ENCODE measurements at places on chromosomes 6 and 20. TPM values are rescaled to one million over a fixed set of nuclear protein-coding genes. Genes with fewer than 3 reads are reported as not detected.
A peak's percentile ranks its signal among the peaks of the same experiment; 100 is the strongest.

- H3K27me3 ChIP-seq: no peaks in the 10 kb centered on the region
- H3K4me3 ChIP-seq: no peak overlapping the region
- H3K36me3 ChIP-seq: no peaks in the 10 kb centered on the region
- peaks cover 54% of the 10 kb centered on the region for H3K4me1 ChIP-seq
- peak overlapping the region; percentile 86 for H3K27ac ChIP-seq
Measured at GRCh38 chr6:37242429-37243052, 15.0 kb upstream of the TBC1D22B start.

GRCh38 chr20:40680161-40680959 is 8.7 kb downstream of the MAFB start:
- H3K27me3 ChIP-seq: peaks cover 8% of the 10 kb centered on the region
- peaks cover 67% of the 10 kb centered on the region for H3K4me1 ChIP-seq
- H3K36me3 ChIP-seq: peaks cover 4% of the 10 kb centered on the region
- no peak overlapping the region for H3K27ac ChIP-seq
- no peak overlapping the region for H3K4me3 ChIP-seq
- DNase-seq: no peak

- no peaks in the 10 kb centered on the region for H3K27me3 ChIP-seq
- H3K27ac ChIP-seq: no peak overlapping the region
- H3K4me1 ChIP-seq: no peaks in the 10 kb centered on the region
- no peak for DNase-seq
Measured at GRCh38 chr6:5234874-5235273, 25.9 kb downstream of the LYRM4 start.

DNA sequence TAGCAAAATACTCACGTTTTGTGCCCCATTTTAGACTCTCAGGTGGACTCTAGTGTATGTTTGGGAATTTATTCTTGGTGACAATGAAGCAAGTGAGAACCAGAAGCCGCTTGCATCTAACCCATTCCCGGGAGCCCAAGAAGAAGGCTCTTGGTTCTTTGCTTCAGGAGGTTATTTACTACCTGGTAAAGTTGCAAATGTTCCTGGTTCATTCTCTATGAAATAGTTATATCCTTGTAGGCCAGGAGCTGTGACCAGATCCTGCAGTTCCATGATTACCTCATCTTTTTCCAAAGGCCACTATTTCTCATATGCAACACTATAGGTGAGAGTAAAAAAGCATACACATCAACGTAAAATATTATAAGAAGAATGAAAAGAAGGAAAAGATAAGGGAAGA is 60.9 kb upstream of the FABP7 start:
- H3K27ac ChIP-seq: no peak overlapping the region
- no peaks in the 10 kb centered on the region for H3K4me1 ChIP-seq
- no peaks in the 10 kb centered on the region for H3K27me3 ChIP-seq
- no peaks in the 10 kb centered on the region for H3K36me3 ChIP-seq

- H3K36me3 ChIP-seq: no peaks in the 10 kb centered on the region
- H3K27me3 ChIP-seq: peaks cover 28% of the 10 kb centered on the region
- no peak for DNase-seq
- peaks cover 4% of the 10 kb centered on the region for H3K4me1 ChIP-seq
- H3K27ac ChIP-seq: no peak overlapping the region
Measured at GRCh38 chr20:32582659-32583580, 2.2 kb downstream of the NOL4L start.

DNA sequence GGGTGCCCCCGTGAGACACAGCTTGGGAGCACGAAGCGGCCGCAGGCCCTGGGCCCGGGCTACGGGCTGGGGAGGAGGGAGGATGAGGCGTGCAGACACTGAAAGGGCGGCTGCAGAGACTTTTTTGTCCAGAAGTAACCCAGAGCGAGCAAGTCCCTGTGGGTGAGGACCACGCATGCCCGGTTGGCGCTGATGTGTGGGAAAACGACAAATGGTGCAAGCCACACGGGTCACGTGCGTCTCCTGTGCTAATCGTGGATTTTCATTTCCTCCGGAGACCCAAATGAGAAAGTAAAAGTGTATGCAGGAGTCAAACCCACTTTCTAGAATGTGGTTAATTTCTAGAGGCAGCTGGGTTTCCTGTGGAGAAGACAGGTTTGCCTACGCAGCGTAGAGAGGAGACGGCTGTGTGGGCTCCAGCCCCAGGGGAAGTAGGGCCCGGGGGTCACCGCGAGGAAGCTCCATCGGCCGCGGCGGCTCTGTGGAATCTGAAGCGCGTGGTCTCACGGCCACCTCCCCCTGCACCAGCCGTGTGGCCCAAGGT is 19.0 kb downstream of the DLL1 start:
- H3K4me1 ChIP-seq: peaks cover 15% of the 10 kb centered on the region
- no peaks in the 10 kb centered on the region for H3K36me3 ChIP-seq
- peak overlapping the region; percentile 41 for H3K4me3 ChIP-seq
- peak overlapping the region; percentile 41 for H3K27ac ChIP-seq
- H3K27me3 ChIP-seq: peaks cover 5% of the 10 kb centered on the region
- peak; percentile 84 for DNase-seq

GRCh38 chr20:59800309-59800708 is 133.1 kb downstream of the SYCP2 start:
- no peak for DNase-seq
- H3K4me1 ChIP-seq: no peaks in the 10 kb centered on the region
- H3K27ac ChIP-seq: no peak overlapping the region
- H3K27me3 ChIP-seq: no peaks in the 10 kb centered on the region
- H3K36me3 ChIP-seq: no peaks in the 10 kb centered on the region
- H3K4me3 ChIP-seq: no peak overlapping the region

DNA sequence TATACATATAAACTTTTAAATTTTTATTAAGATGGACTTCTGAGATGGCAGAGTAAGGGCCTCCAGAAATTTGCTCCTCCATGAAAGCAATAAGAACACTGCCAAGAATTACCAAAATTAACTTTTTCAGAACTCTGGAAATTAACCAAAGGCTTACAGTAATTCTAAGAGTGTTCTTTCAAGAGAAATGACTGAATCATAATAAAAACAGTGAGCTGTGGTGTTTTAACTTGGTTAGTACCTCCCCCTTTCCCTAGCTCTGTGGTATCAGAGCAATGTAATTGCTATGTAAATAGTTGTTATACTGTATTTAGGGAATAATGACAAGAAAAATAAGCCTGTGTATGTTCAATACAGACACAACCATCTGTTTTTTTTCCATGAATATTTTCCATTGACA is 19.0 kb downstream of the HECA start:
- H3K4me1 ChIP-seq: peaks cover 44% of the 10 kb centered on the region
- no peak overlapping the region for H3K4me3 ChIP-seq

- no peak overlapping the region for H3K27ac ChIP-seq
- no peak overlapping the region for H3K4me3 ChIP-seq
- no peaks in the 10 kb centered on the region for H3K4me1 ChIP-seq
- DNase-seq: no peak
- no peaks in the 10 kb centered on the region for H3K27me3 ChIP-seq
Measured at GRCh38 chr6:67880939-67881705, 754.0 kb upstream of the ADGRB3 start.

- H3K4me1 ChIP-seq: no peaks in the 10 kb centered on the region
- H3K36me3 ChIP-seq: no peaks in the 10 kb centered on the region
- H3K27ac ChIP-seq: peak overlapping the region; percentile 32
Measured at GRCh38 chr6:146770275-146770964, 171.6 kb downstream of the ADGB start.

DNA sequence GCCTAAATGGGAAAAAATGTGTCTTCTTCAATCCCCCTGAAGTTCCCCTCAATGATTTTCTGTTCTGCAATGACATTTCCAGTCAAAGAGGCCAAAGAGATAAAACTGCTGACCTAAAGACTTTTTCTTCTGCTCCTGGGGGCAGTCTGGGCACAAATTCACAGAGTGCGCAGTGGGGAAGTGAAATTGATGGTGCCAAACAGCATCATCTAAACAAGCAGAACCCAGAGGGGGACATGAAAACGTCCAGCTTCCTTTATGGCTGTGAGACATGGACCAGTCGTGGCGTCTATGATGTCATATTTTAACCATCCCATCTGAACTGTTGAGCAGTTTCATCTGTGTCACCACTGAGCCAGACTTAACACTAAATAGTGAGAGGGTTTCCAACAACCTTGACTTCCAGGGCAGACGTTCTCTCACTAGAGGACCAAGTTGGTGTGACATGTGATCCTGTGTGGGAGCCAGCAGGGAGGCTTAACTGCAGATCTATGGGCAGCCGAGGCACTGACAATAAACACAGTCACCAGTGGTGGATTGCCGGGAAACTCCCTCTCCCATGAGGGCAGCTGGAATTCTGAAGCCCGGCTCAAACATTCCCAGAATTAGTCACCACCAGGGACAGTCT is 12.4 kb downstream of the SCML4 start:
- H3K4me1 ChIP-seq: no peaks in the 10 kb centered on the region
- H3K27ac ChIP-seq: no peak overlapping the region
- DNase-seq: no peak
- no peaks in the 10 kb centered on the region for H3K27me3 ChIP-seq
- H3K4me3 ChIP-seq: no peak overlapping the region
- H3K36me3 ChIP-seq: no peaks in the 10 kb centered on the region

DNA sequence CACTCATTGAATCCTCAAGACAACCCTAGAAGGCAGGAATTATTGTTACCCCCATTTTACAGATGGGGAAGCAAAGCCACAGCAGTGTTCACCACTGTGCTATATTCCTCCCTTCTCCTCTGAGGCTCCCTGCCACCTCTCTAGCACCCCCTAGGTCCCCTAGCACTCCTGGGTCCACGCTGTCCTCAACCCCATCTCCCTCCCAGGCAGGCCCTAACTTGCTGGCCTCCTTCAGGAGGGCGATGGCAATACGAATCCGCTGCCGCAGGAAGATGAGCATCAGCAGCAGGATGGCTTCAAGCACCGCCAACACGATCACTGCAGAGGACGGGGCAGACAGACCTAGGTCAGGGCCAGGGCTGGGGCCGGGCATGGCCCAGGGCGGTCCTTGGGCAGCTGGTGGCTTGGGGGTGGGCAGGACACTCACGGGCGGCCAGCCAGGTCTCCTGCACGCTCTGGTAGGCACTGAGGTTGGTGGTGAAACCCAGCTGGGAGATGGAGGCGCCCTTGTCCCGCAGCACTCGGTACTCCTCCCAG is 7.8 kb upstream of the NEU1 start:
- H3K4me3 ChIP-seq: no peak overlapping the region
- DNase-seq: no peak
- peaks cover 3% of the 10 kb centered on the region for H3K36me3 ChIP-seq
- H3K27ac ChIP-seq: no peak overlapping the region
- no peaks in the 10 kb centered on the region for H3K27me3 ChIP-seq

DNA sequence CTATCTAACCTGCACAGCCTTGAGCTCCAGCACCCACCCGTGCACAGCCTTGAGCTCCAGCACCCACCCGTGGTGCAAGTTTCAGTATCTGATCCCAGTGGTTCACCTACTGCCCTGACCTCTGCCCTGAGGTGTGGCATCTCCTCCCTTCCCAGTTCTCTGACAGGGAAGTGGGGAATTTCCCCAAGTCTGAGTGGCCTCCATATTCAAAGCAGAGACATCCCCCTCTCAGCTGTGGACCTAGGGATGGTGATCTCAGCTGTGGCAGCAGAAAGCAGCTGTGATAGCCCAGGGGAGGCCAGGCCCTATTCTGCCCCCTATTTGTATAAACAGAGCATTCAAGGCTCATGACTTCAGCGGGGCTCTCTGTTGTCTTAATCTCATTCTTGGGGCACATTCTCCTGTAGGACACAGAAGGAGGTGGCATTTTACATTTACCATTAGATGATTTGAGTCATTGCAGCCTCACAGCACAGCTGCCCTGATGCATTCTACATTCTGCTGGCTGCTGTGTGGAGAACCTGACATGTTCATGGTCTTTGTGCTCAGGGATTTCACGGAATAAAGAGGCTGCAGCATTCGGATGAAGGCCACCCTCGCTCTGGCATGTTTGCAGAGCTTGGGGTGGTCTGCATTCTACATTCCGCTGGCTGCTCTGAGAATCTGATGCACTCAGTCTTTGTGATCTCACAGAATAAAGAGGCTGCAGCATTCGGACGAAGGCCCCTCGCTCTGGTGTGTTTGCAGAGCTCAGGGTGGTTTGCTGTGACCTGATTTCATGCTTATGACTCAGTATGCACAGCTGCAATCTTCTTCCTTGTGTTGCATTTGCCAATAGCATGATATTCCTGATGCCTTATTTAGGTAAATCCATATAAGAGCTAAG is 16.9 kb downstream of the GPR31 start:
- no peak overlapping the region for H3K27ac ChIP-seq
- no peaks in the 10 kb centered on the region for H3K36me3 ChIP-seq
- H3K4me1 ChIP-seq: no peaks in the 10 kb centered on the region
- no peak overlapping the region for H3K4me3 ChIP-seq

- H3K27ac ChIP-seq: peak within 1 kb of the TSS; percentile 97
- H3K36me3 ChIP-seq: no peaks in the 10 kb centered on the region
- H3K4me3 ChIP-seq: peak within 1 kb of the TSS; percentile 74
- DNase-seq: peak; percentile 95
- H3K4me1 ChIP-seq: peaks cover 42% of the 10 kb centered on the region
- H3K27me3 ChIP-seq: peaks cover 3% of the 10 kb centered on the region
Measured at GRCh38 chr20:37527638-37528445, at the start of gene BLCAP. TSS of gene BLCAP (minus strand) at chr20:37527876. CDS start at chr20:37519174, 8,702 bp downstream.

- peaks cover 81% of the 10 kb centered on the region for H3K4me1 ChIP-seq
- H3K36me3 ChIP-seq: no peaks in the 10 kb centered on the region
- DNase-seq: no peak
- H3K27me3 ChIP-seq: no peaks in the 10 kb centered on the region
Measured at GRCh38 chr6:111602481-111603011, 3.1 kb downstream of the TRAF3IP2 start.

DNA sequence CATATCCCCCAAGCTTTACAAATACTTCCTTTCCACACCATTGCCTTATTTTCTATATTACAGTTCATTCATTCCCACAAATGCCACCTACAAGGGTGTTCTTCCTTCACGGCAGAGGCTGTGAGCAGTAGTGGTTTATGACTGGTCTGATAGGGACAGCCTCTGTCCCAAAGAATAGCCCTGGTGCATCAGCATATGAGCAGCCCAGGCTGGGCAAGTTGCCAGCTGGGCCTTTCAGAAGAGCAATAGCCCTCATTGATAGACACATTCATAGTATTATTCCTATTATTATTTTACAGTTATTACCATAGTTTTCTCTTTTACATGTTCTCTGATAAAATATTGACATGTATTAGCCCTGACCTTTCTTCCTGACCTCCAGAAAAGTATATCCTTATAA is 149.9 kb downstream of the MMS22L start:
- H3K4me3 ChIP-seq: no peak overlapping the region
- H3K27me3 ChIP-seq: no peaks in the 10 kb centered on the region
- H3K36me3 ChIP-seq: no peaks in the 10 kb centered on the region

GRCh38 chr6:66396549-66396948 is 689.5 kb upstream of the EYS start:
- no peaks in the 10 kb centered on the region for H3K27me3 ChIP-seq
- no peaks in the 10 kb centered on the region for H3K36me3 ChIP-seq
- H3K4me1 ChIP-seq: no peaks in the 10 kb centered on the region
- DNase-seq: no peak
- no peak overlapping the region for H3K4me3 ChIP-seq
- H3K27ac ChIP-seq: no peak overlapping the region

The APCDD1L gene
- not detected for total RNA-seq

The TLDC2 gene
- 1.3 TPM for total RNA-seq

The CLPSL1 gene
- not detected for total RNA-seq

The WFDC12 gene
- total RNA-seq: 3.9 TPM

The ULBP2 gene
- total RNA-seq: 2.2 TPM

The PRDM13 gene
- total RNA-seq: not detected

The CCN2 gene
- 83.1 TPM for total RNA-seq

The LIN28B gene
- not detected for total RNA-seq

The ENPP3 gene
- total RNA-seq: 1.7 TPM

The CLVS2 gene
- total RNA-seq: 0.03 TPM

The HNF4A gene
- 0.18 TPM for total RNA-seq

The STMND1 gene
- 4.9 TPM for total RNA-seq

All from lower lobe of right lung (tissue), 2 donors.